Retinal pigment epithelial cell (primary cell): ENCODE measurements at places on chromosomes 6 and 20.

GRCh38 chr6:44057238-44057930 lies 69.9 kb downstream of the MRPL14 start:
- DNase-seq: peak; percentile 54

DNA sequence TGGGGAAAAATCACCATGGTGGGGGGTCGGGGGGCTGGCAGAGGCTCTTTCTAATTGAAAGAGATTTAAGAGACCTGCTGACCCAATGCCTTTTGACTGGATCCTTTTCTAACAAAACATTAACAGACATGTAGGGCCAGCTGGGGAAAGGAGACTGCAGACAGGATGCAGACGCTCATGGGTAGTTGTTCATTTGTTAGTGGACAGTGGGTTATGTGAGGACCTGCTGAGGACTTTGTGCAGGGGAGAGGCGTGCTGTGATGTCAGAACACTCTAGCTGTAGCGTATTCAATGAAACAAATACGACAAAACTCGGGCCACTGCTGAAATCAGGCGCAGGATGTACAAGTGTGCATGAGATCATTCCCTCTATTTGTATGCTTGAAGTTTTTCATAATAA lies 1.2 kb downstream of the IP6K3 start:
- no peak for DNase-seq

DNA sequence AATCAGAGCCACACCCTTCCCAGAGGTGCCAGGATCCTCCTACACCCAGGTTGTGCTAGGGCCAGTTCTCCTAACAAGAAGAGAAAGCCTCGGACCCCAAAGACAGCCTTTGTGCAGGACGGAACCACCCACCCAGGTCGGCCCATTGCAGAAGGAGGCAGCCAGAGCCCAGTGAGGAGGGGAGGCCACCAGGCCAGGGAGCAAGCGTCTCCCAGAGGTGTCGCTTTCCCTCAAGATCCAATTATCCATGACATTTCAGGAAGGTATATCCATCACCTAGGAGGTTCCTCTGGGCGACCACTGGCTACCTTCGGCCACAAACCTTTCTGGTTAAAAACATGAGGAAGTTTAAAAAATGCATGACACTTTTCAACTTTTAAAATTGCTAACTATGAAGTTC lies 87.4 kb upstream of the THBS2 start:
- DNase-seq: no peak

DNA sequence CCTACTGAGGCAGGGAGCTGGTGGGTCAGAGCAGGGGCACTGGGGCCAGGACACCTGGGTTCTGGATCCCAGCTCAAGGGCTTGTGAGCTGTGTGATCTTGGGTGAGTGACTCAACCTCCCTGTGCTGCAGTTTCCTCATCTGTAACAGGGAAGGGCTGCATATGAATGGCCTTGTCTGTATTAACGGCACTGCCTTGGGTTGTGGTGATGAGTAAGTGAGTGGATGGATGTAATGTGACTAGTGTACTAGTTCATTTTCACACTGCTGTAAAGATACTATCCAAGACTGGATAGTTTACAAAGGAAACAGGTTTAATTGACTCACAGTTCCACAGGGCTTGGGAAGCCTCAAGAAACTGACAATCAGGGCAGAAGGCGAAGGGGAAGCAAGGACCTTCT lies 233.5 kb downstream of the TAF4 start:
- no peak for DNase-seq

- peak; percentile 91 for DNase-seq
Measured at GRCh38 chr6:37059344-37060194, 54.1 kb downstream of the FGD2 start.

- no peak for DNase-seq
Measured at GRCh38 chr6:43921039-43921438, 151.0 kb downstream of the VEGFA start.

DNA sequence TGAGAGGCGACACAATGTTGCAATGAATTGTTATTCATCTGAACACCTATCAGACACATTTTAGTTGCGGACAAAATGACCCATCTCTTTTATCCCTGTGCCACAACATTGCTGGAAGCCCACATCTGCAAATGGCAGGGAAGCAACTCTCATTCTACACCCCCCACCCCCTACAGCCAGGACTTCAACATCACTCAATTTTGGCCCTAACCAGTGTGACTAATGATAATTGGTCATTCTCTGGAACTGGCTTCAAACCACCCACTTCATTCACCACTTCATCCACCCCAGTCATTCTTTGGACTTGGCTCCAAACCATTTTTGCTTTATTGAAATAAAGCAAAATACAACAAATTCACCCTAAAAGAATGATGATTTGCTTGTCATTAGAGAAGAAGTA lies 1.5 kb downstream of the GCM2 start:
- DNase-seq: no peak

- no peak for DNase-seq
Measured at GRCh38 chr6:1802491-1803395, 193.0 kb downstream of the FOXC1 start.

GRCh38 chr20:58688840-58689239 lies 3.8 kb upstream of the NPEPL1 start:
- DNase-seq: no peak

DNA sequence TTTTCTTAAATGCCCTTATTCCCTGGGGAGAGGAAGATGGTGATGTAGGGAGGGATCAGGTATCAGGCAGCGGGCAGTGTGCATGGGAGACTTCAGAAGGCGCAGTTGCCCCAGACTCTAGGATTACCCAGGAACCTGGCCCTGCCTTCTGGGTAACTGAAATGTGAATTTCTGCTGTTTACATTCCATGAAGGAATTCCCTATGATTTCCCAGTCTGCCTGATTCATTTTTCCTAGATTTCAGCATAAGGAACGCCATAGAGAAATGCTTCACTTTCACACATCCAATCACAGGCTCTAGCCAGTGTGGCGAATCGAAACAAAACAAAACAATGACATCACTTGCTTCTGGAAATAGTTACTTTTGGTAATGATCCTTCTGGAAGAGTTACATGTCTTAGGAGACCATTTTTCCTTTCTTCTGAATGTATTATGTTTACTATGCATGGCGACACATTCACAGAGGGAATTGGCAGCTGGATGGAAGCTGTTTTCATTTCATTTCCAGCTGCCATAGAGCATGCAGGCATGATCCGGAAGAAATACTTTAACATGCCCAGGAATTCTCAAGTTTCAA lies 33.3 kb downstream of the LRP11 start:
- DNase-seq: no peak

GRCh38 chr6:27238010-27238983 lies 9.2 kb upstream of the PRSS16 start:
- no peak for DNase-seq

GRCh38 chr20:1918491-1919165 lies 23.4 kb downstream of the SIRPA start:
- DNase-seq: no peak

GRCh38 chr20:35663516-35664465 lies 909 bp downstream of the CPNE1 start:
- DNase-seq: peak; percentile 41

- DNase-seq: no peak
Measured at GRCh38 chr20:595330-596308, 14.5 kb downstream of the TCF15 start.

DNA sequence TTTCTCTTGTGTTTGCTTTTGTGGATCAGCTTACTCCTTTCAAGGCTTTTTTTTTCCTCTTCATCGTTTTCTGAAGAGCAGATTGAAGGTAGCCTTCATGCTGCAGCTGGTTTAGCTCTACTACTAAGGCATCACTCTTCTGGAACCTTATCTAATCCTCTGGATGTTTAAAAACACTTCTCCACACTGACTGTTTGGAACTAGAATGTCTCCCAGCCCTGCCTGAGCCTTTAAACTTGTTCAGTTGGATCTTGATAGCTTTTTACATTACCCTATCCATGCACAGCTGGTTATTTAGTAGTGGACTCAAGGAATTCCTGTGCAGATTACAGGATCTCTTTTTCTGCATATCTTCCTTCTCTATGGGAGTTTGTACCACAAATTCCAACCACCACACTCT lies 108.9 kb upstream of the ASCC3 start:
- DNase-seq: no peak

GRCh38 chr20:4608861-4609260 lies 112.8 kb upstream of the PRND start:
- DNase-seq: no peak

GRCh38 chr6:148700047-148700715 lies 46.6 kb upstream of the UST start:
- DNase-seq: no peak

- no peak for DNase-seq
Measured at GRCh38 chr6:169720207-169720855, 4.0 kb downstream of the PHF10 start.

DNA sequence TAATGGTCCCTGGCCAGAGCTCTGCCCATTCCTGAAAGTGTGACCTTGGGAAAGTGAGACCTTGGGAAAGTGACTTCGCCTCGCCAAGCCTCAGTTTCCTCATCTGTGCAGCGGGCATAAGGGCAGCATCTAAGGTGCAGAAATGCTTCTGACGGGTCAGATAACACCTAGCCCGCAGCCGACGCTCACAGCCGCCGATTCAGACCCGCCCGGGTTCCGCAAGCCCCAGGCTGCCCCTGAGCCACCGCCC lies 486 bp downstream of the FKBP1A start:
- DNase-seq: no peak

GRCh38 chr6:155946860-155947259 lies 491.2 kb upstream of the NOX3 start:
- DNase-seq: no peak

DNA sequence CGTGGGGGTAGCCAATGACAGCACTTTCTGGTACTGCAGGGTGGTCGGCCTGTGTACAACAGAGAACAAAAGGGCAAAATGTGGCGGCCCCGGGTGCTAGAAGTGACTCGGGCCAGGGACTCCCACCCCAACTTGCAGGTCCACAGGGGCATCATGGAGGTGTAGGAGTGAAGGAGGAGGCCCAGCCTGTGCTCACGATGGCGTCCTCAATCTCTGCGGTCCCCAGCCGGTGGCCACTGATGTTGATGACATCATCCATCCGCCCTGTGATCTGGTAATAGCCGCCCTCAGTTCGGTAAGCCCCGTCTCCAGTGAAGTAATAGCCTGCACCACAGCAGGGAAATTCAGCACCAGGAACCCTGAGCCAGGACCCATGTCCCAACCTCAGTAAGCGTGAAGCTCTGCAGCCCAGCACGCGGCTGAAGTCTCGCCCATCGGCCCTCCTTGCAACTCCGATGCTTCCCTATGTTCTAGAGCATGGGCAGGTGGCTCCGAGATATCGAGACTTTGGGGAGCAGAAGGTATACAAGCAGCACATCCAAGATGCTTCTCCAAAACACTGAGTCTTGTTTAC lies 20.2 kb upstream of the APMAP start:
- no peak for DNase-seq

GRCh38 chr6:56851541-56852259 lies 103.2 kb upstream of the BEND6 start:
- DNase-seq: peak; percentile 70

DNA sequence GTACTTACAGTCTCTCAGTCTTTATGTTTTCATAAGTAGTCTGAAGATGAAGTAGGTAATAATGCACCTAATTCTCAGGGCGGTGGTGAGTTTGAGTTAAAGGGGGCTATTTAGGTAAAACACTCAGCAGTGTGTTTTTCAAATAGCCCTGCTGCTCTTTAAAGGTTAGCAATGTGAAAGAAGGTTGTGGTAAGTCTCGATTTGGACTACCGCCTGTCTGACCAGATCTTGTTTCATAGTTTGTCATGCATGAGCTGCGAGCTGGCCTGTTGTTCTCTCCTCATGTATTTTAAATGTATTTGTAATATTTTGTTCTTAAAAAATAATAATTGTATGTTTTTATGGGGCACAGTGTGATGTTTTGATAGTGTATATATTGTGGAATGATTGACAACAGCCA lies 340.2 kb downstream of the DHX35 start:
- no peak for DNase-seq

DNA sequence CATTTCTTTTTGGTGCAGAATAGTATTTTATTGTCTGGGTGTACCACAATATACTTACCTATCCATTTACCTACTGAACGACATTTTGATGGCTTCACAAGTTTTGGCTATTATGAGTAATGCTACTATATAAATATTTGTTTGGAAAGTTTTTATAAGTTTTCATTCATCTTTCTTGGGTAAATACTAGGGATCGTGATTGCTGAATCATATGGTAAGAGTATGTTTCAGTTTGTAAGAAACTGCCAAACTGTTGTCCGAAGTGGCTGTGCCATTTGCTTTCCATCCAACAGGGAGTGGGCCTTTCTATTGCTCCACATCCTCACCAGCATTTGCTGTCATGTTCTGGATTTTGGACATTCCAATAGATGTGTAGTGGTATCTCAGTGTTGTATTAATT lies 104.2 kb downstream of the CDYL start:
- no peak for DNase-seq

GRCh38 chr20:50588034-50588736 lies 78.0 kb downstream of the PTPN1 start:
- no peak for DNase-seq

GRCh38 chr6:63806573-63806913 lies 170.9 kb downstream of the PHF3 start:
- DNase-seq: no peak

GRCh38 chr6:156260815-156261214 lies 516.4 kb upstream of the ARID1B start:
- no peak for DNase-seq

- no peak for DNase-seq
Measured at GRCh38 chr6:137240168-137240567, 21.0 kb upstream of the IFNGR1 start.

- no peak for DNase-seq
Measured at GRCh38 chr20:62413025-62413570, 6.0 kb upstream of the CABLES2 start.

GRCh38 chr20:52242237-52243230 lies 51.0 kb upstream of the ZFP64 start:
- DNase-seq: no peak

DNA sequence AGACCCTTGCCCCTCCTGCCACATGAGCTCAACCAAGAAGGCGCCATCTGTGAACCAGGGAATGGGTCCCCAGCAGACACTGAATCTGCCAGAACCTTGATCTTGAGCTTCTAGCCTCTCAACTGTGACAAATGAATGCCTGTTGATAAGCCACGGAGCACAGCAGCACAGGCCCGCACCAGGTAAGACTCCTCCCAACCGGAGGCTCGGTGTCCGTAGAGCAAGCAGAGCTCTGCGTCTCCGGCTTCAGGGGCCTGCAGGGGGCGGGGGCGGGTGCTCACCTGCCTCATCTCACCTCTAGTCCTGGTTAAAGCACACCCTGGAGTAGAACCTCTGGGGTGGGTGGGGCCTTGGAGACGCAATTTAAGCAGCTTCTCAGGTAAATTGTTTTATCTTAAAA lies 122.7 kb downstream of the SMOC2 start:
- DNase-seq: no peak

- peak; percentile 64 for DNase-seq
Measured at GRCh38 chr6:17584241-17584803, 15.8 kb upstream of the FAM8A1 start.

DNA sequence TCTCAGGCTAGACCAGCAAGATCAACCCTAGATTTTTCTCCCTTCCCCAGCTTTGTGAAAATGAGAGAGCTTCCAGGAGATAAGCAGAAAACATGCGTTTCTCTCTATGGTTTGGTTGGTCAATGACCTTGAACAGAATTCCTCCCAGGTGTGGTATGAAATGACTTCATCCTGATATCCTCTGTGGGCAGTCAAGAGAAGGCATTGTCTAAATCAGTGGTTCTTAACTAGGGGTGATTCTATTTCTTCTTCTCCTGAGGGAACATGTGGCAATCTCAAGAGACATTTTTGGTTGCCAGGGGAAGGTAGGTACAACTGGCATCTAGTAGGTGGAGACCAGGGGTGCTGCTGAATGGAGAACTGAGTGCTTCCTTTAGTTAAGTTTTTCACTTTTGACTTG lies 12.4 kb downstream of the IFT52 start:
- DNase-seq: no peak
